Esophagus squamous epithelium (tissue), 5 donors: ENCODE measurements at places on chromosomes 13 and 19. TPM values are rescaled to one million over a fixed set of nuclear protein-coding genes. Genes with fewer than 3 reads are reported as not detected.

FFAR2 gene
- total RNA-seq = 0.56 TPM

DNA sequence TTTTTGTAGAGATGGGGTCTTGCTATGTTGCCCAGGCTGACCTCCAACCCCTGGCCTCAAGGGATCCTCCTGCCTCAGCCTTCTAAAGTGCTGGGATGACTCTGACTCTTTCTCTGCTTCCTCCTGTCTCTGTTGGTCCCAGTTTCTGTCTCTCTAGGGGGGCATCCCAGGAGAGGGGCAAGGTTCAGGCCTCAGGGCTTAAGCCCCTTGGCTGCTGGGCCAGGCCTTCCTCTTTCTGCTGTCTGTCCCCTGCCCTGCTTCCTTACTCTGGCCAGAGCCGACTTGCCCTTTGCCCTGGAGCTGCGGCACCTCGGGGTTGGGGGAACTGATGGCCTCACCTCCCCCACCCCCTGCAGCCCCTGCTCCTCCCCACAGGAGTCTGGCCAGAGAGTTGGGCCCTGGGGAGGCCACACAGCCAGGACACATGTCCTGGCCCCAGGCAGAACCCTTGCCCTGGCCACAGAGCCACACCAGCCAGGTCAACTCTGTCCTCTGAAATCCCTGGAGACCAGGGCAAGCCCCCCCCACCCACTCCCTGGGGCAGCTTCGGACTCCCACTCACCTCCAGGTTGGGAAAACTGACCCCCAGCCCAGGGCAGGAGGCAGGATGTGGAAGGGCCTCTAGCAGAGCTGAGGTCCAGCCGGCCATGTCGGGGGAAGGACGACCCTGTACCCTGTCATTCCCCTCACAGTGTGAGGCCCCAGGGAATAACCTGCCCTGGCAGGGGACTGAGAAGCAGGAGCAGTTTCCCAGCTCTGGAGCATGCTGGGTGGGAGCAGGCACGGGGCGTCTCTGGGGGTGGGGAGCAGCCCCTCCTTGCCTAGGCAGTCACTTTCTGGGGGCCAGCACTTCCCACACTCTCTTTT, 23.7 kb downstream of the CEBPA start:
- DNase-seq = no peak

DNA sequence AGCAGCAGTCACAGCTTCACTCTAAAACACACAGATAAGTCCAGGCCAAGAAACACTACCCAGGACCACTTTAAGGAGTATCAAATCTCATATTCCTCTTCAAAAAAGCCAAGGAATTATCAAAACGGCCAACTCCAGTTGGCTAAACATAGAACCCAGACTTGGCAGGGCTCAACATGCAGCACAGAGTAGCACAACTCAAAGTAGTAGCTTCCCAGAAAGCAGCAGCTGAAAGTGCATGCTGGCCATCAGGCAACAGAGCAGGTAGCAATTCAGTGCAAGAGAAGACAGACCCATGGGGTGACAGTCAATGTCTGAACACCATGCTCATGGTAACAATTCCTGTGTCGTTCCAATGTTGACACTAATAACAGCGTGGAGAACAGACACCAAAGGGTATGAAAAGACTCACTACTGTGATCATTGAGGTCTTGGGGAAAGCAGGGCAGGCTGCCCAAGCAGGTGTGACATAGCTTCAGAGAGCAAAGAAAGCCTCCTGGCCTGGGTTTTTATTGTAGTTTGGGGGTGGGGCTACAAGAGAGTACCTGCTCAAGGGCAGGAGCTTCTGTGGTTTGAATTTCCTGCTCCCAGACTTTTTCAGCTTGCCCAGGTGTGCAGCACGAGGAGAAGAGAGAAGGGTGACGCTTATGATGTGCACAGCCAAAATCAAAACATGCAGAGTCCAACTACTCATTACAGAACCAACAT, 6.2 kb downstream of the ZNF709 start:
- DNase-seq = no peak

GRCh38 chr13:29760544-29760943, 89.9 kb downstream of the UBL3 start:
- no peak for DNase-seq

DNA sequence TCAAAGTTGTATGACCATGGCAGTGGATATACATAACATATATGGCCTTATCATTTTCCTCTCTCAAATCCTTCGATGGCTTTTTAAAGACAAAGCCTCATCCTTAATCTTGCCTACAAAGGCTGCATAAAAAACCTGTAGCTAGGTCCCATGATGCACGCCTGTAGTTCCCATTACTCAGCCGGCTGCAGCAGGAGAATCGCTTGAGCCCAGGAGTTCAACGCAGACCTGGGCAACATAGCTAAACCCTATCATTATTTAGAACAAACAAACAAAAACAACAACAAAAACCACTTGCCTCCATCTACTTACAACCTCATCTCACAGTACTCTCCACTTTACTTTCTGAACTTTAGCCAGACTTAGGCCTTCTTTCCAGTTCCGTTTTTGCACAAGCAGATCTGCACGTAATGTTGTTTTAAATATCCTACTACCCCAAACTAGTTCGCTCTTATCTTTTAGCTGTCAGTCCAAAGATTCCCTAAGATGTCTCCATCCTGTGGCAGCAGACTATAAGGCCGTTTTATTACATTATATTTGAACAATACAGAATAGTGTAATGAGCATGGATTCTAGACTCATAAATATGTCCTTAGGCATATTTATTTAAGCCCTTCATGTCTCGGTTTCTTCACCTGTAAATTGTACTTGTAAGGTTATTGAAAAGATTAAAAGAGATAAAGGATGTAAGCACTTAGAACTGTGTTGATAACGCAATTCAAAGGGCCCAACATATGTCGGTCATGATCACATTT, 969 bp upstream of the POMP start:
- DNase-seq = no peak

DNA sequence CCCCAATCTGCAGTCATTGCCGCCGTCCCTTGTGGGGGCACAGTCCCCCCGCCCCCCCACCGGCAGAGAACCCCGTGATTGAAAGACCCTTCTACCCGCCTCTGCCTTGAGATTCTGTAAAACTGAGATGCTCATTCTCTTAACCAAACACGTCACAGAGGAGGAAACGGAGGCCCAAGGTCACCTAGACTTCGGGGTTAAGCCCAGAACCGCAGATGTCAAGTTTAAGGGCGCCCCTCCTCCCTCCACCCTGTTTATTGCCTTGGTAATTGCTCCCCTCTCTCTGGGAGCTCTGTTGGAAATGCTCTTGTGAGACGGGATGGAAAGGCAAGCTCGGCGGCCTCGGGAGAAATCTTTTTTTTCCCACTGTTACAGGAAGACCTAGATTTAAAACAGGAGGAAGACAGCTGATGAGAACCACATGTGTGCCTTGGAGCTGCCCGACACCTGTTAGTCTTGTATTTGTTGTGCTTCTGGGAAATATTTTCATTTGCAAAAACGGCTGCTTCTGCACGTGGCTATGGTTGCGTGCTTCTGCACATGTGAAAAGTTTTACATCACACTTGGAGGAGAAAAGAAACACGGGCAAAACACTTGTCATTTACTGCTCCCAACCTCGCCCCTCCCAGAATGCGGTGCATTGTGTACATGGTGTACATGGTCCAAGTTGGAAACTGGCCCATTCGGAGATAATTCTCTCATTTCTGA, 1.1 kb upstream of the MED26 start:
- no peak for DNase-seq

GRCh38 chr19:14821937-14822336, 13.0 kb downstream of the OR7A5 start:
- DNase-seq = no peak

DNA sequence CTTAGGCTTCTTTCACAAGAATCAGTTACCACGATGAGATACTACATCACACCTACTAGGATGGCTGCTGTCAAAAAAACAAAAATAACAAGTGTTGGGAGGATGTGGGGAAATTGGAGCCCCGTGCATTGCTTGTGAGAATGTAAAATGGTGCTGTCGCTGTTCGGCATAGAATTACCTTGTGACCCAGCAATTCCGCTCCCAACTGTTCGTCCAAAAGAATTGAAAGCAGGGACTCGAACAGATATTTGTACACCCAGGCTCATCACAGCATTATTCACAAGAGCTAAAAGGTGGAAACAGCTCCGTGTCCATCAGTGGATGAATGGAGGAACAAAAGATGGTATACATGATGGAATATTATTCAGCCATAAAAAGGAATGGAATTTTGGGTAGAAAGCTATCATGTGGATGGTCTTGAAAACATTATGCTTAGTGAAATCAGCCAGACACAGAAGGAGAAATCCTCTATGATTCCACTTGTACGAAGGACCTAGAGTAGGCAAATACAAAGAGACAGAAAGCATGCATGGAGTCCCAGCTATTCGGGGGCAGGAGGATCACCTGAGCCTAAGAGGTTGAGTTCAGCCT, 23.4 kb downstream of the PAK4 start:
- no peak for DNase-seq

- no peak for DNase-seq
These were observed 453.3 kb downstream of the TSHZ3 start for GRCh38 chr19:30895946-30896345.

DNA sequence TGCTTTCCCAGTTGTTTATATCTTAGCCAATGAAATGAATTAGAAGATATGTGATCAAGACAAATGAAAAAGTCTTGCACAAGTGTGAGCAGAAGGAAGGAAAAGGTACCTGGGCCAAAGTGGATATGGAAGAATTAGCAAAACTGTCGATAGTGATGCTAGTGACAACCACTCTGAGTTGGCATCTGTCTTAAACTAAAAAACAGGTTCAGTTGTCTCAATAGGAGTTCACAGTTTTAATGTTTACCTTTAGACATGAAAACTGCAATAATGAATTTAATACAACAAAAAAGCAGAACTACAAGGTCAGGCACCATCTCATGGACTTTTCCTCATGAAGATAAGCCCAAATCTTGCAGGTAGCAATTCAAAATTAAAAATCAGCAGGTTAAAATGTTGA, 688.5 kb downstream of the EFNB2 start:
- no peak for DNase-seq

- DNase-seq = no peak
These were observed 31.2 kb upstream of the ZNF536 start for GRCh38 chr19:30340771-30341561.
